Cortex of kidney (tissue), 1 donor: ENCODE measurements at places on chromosomes 5 and 9.

DNA sequence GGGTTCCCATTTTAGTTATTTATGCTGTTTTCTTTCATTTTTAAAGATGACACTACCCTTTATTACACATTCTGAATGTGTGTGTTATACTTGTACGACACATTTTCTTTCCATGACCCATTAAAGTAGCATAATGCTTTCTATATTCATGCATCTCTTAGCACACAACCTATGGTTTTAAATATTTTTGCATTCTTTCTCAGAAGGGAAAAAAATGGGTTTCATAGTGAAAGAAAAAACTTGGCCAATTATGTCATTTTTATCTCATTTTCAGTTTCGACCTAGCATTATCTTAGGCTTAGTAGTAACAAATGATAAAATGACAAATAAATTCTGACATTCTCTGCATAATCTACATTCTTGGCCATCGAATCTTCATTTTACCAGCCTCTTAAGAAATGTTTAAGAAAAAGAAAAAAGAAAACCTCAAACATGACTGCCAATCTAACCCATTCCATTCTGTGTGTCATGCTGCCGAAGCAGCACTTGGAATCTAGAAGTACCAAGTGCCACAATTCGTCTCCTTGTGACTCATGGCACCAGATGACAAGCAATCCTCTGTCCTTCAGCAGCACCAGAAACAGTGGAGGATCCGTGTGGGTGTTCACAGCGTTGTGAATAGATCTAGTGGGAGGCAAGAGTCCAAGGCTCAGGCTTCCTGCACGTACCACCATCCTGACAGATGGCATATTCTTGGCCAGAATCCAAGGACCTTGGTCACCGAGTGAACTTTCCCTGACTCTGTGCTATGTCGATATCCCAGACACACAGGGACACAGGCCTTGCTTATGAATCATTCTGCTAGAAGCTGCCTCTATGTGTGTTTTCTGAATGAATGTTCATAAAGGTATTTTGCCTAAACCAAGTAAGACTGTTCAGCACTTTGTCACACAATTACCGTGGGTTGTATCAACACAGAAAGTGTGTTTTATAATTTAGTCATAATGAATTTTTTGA is 502.7 kb downstream of the NR2F1-AS1 start:
- no peak for DNase-seq

DNA sequence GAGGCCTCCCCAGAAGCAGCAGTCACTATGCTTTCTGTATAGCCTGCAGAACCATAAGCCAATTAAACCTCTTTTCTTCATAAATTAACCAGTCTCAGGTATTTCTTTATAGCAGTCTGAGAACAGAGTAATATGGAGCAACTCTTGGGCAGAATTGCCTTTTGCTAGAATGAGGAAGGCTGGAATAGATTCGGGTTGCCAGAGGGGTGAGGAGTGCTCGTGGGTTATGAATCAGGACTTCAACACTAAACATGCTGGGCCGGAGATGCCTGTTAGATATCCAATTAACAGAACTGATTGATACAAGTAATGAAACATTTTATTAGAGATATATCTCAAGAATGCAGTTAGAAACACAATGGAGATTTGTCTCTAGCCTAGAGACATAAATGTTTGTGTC is 140.9 kb upstream of the MAP3K1 start:
- no peak for DNase-seq

- DNase-seq, result no peak
These were observed 49.3 kb upstream of the ZNF366 start for GRCh38 chr5:72556351-72557166.

DNA sequence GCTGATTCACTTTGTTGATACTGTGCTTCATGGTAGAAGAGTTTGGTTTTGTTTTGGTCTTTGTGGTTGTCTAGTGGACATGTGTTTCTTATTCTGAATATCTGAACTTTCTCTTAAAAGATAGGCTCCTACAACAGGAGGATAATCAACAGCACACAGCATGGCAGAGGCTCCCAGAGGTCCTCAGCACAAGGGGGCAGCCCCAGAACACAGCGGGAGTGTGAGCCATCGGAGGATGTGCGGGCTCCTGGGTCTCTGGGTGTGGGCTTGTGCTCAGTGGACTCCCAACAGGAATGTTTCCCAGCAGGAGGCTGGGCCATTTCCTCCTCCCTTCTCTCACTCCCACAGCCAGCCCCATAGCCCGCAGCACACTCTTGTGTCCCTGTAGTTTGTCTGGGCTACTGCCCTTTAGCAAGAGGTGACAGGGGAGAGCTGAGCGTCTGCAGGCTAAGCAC is 164.3 kb upstream of the OTULINL start:
- no peak for DNase-seq

DNA sequence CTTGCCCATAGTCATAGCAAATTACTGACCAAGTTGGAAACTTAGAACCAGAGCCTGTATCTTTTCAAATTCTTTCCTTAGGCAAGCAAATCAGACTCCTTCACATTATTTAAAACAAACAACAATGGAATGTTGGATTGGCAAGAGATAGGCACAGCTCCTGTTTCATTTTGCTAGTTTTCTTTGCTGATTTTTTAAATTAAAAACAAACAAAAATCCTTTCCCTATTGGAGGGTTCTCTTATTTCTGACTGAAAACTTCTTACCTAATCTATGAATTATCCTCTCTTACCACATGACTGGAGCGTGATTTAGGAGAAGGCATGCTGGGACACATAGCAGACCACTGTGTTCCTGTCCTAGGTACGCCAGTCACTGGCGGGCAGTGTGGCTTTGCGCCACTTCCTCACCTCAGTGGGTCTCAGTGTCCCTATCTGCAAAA is 63.0 kb downstream of the TTC39B start:
- no peak for DNase-seq
